ENCODE measurements at places on chromosomes 2 and 18. TPM values are rescaled to one million over a fixed set of nuclear protein-coding genes. Genes with fewer than 3 reads are reported as not detected.

GRCh38 chr2:229640636-229641035 is 73.7 kb downstream of the DNER start:
- no peak for DNase-seq

- DNase-seq = no peak
These were observed 34.4 kb downstream of the CYP27C1 start for GRCh38 chr2:127185705-127186104.

DNA sequence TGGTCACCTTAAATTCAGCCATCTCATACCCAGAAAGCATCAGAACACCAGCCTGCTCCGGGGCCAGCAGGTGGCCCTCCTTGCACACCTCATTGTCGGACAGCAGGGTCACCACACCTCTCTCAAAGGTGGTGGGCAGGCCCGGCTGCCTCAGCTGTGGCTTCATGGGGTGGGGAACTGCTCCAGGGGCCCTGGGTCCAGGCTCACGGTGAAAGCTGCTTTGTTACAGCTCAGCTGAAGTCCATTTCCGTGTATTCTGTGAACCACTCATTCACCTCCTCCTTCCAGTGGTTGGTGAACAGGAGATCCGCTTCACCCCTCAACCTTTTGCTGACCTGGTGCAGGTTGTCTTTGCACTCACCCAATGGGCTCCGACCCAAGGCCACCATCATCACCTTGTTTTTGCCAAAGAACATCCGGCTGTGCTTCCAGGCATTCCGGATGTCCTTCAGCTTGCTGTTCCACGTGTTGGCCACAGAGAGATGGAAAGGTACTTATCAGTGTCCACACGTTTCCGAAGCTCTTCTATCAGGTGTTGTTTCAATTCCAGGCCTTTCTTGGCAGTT is 78.6 kb upstream of the LDLRAD4 start:
- no peak for DNase-seq

- no peak for DNase-seq
These were observed 112.8 kb downstream of the CDC42EP3 start for GRCh38 chr2:37558623-37559022.

DNA sequence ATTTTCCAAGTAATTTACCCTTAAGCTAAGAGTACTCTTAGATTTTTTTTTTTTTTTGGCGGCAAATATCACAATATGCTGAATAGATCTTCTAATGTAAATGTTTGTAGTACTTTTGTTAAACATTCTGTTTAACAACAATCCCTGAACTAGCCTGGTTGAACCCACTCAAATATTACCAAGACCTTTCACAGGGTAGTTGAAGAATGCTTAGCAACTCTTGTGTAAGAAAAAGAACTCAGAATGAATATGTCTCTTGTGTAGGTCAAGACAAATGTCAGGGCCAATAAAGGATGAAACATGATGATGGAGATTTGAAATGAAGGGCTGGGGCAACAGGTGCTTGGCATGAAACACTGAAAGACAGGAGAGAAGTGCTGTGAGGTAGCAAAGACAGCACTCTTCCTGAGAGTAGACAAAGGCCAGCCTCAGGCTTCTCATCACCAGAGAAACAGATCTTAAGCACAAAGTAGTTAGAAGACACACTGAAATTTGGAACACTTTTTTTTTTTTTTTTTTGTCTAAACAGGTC is 597.3 kb downstream of the ERBB4 start:
- DNase-seq = no peak

The DSG4 gene
- total RNA-seq = not detected

- DNase-seq = no peak
These were observed 22.1 kb upstream of the SERTAD2 start for GRCh38 chr2:64675860-64676259.

GRCh38 chr2:134407154-134407890 is 153.4 kb downstream of the MGAT5 start:
- DNase-seq = no peak

The DSG1 gene
- total RNA-seq = 2.0 TPM

The CRYBA2 gene
- total RNA-seq = not detected

DNA sequence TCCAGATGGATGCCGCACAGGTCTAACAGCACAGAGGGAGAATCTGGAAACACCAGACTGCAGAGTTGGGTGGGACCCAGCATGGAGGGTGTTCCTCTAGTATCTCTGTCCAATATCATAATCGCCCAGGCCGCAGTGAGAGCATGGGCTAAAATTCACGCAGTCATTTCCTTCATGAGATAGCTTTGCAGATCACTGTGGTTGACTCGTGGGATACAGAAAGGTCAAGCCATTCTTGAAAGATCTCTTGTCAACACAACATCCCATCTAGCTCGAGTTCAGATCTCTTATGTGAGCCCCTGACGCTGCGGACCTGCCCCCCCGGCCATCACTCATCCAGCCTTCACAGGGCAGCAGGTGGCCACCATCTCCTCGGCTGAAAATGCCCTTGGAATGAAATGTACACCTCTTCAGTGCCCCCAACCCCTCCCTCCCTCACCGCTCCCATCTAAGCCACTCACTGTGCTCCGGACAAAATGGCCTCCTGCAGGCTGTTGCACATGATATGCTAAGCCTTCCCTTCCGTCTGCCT is 45.9 kb downstream of the FOSL2 start:
- no peak for DNase-seq

DNA sequence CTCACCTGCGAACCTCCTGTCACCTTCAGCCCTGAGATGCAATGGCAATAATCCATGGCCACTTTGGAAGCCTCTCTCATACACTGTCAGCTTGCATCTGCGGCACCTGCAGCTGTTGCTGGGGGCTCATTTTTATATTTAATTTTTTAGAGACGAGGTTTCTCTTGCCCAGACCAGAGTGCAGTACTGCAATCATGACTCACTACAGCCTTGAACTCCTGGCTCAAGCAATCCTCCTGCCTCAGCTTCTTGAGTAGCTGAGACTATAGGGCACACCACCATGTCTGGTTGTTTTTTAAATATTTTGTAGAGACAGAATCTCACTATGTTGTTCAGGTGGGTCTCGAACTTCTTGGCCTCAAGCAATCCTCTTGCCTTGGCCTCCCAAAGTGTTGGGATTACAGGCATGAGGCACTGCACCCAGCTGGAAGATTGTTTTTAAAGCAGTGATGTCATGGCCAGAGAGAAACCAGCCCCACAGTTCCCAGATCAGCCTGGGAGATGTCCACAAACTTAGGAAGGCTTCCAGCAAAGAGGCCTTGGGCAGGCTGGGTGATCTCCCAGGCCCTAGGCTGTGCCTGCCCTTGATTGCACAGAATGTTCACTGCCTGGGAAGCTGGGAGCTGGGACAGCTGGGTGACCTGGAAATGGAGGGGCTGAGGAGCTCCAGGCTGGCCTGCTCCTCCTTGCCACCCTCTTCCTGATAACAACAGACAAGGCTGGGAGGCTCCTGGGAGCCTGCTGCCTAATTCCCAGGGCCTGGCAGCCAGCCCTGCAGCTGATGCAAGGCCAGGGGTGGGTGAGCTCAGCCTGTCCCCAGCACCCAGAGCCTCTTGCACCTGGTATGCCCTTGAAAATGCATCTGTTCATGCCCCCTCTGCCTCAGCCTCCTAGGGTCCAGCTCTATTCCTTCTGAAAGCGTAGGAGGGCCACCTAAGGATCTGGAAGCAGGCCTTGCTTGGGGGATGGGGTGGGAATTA is 27.1 kb downstream of the SH2D6 start:
- DNase-seq = no peak

- DNase-seq = no peak
These were observed 52.7 kb upstream of the CALCRL start for GRCh38 chr2:187500585-187501359.

DNA sequence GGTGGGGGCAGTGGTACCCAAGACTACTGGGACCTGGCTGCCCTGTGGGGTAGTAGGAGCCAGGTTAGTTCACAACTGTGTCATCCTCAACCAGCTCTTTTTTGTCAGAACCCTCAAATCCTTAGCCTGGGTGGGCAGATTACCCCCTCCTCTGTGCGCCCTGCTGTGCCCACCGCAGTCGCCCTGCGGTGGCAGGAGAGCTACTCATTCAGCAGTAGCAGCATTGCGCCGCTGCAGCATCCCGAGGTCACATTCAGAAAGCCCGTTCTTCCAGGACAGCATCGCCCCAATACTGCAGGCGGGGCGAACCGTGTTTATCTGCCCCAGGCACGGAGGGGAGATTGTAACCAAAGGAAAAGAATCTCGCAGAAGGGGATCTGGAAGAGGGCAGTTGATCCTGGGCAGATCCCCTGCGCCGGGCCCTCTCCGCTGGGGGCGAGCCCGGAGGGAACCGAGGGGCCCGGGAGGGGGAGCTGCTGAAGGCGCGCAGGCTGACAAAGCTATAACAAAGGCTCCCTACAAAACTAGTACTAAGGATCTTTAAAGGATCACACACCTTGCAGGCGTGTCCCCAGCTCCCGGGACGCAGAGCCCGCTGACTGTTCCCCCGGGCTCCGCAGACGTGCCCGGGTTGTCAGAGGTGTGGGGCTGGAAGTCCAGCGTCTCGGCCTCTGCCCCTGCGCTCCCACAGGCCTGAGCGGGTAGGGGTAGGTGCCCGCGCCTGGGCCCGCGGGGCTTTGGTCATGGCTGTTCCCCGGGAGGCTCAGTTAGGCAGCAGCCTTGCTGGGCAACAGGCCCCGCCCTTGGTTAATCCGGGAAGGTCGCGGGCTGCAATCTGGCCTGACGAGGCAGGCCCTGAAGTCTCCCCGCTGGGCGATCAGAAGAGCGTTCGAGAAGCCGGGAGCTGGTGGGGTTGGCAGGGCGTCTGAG is 13.2 kb downstream of the POU3F3 start:
- DNase-seq = no peak

DNA sequence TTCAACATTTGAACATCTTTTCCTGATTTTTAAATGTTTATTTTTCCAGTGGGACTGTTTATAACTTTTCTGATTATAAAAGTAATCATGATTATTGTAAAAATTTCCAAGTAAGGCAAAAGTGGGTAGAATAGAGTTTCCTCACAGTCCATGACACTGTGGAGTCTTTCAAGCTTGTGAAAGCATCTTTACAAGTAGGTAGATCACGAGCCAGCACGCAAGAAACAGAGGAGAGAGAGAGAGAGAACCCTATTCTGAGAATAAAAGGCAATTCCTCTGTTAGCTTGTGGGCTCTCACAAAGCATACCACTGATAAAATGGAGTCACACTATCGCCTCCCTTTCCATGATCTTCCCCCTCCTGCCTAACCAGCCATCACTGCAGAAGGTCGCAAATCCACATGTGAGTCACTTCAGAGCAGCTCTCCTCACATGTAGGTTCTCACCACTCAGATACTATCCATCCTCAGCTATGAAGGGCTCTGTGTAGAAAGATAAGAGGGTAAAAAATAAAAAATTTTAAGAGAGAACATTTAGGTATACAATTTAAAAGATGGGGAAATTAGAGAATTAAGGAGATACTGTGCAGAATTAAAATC is 40.3 kb downstream of the AAK1 start:
- DNase-seq = no peak

DNA sequence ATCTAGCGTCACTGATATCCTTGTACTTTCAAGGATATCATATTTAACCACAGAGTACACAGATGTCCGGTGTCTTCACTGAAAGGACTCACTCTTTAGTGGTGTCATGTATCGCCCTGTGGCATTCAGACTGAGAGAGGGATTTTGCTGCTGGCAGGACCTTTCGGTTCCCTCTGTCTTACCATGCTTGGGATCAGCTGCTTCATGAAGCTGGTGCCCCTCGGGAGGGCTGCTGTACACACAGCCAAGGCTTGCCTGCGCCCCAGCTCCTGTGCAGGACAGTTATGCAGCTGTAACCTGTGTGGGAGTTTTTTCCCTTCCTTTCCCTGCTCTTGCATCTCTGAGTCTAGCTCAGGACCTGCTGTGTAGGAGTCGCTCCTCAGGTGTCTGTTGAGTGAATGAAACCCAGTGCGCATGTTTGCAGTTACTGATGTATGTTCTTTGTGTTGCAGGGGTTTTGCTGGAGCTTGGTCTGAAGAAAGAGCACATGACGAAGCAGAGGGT is 64.4 kb downstream of the GREB1 start:
- DNase-seq = no peak

The B4GALT6 gene
- 12.0 TPM for total RNA-seq

DNA sequence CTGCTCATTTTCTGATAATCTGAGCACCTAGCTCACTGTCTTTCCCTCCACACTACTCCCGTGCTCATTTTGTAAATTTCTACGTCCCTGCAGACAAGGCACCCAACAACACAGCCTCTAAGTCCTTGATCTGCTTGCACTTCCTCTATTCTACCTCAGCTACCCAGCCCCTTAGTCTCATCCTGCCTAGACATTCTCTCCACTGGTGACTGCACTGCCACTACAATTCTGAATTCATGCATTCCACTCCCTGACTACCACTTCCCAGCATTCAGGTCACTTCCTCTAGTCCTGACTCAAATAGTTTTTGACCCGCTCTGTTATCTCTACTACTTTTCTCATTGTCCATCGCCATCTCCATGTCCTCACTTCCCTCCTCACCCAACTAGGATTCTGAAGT is 155.7 kb downstream of the DYM start:
- no peak for DNase-seq

DNA sequence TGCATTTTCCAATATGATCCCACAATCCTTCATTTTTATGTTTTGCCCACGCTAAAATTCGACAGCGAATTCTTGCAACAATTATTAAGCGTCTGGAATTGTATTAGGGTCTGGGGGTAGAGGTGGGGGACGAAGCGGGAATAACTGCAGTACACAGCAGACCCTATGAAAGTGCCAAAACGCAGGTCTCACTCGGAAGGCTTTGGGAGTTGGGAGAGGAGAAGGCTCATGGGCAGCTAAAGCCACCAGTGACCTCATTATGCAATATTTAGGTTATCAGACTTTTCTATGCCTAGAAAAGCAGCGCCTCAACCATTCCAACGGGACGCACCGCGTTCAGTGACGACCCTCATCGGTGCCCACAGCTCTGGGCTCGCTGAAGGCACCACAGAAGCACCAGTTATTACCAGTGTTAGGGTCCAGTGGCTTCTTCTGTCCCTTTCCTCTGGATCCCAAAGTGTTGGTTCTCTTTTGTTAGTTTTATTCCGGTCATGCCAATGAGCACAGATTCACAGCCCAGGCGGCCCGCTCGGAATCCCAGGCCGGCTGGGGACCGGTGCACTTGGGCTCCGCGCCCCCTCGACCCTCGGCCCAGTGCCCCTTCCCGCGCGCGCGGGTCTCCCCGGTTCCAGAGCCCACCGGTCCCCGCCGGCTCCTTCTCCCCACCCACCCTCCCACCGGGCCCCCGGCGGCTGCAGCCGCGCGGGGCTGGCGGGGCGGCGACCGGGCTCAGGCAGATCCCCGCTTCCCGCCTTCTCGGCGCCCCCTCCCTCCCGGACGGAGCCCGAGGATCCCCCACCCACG is 737 bp upstream of the MAPK4 start:
- no peak for DNase-seq

The CTNNA2 gene
- total RNA-seq = not detected

DNA sequence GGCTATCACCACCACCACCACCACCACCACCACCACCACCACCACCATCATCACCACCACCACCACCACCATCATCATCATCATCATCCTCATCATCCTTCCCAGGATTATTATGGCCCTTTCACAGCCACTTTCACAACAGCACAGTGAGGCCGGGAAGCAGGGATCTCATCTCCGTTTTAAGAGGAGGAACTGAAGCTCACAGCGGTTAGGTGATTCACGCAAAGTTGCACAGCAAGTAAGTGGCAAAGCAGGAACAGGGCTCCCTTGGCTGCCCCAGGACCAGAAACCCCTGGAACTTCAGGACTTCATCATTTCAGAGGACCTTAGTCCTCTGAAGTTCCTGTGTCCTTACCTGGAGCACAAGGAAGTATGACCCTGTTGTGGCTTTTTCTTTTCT is 26.8 kb downstream of the MRPL35 start:
- no peak for DNase-seq
